ENCODE measurements at places on chromosomes 7 and 10. TPM values are rescaled to one million over a fixed set of nuclear protein-coding genes. Genes with fewer than 3 reads are reported as not detected.

DNA sequence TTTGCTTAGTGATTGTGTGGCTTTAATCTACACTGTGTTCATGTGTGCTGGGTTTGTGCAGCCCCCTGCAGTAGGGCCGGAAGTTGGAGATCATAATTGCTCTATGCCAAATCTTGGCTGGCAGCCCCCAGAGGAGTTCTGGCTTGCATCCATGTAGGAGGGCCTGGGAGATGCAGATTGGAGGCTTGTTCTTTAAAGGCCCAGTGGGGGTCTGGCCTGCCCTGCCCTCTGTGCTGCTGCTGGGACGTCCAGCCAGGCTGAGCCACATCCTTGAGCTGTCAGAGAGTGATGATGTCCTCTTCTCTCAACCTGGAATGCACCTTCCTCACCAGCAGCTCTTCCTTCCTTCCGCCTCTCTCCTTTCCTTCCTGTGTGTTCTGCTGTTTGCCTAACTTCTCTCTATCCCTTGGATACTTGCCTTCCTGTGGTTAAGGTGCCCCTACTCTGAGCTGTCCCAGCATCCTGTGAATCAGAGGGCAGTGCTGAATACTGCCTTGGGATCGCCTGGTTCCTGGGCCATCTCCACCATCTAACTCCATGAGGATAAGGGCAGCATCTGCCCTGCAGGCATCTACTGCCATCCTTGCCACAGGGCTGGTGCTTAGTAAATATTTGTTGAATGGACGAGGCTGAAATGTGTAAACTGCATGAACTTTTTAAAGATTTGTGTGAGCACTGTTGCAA lies 30.2 kb downstream of the DOCK1 start:
- no peak for DNase-seq

DNA sequence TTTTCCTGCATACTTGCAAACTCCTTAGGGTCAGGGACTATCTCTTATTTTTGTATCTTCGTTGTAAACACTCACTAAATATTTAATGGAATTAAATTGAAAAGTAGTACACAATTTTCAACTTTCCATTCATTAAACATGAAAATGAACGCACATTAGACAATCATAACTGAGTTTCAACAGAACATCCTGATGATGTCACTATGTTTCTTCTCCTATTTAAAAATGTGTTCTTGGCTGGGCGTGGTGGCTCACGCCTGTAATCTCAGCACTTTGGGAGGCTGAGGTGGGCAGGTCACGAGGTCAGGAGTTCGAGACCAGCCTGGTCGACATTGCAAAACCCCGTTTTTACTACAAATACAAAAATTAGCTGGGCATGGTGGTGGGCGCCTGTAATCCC lies 14.1 kb upstream of the PURB start:
- DNase-seq, result no peak

DNA sequence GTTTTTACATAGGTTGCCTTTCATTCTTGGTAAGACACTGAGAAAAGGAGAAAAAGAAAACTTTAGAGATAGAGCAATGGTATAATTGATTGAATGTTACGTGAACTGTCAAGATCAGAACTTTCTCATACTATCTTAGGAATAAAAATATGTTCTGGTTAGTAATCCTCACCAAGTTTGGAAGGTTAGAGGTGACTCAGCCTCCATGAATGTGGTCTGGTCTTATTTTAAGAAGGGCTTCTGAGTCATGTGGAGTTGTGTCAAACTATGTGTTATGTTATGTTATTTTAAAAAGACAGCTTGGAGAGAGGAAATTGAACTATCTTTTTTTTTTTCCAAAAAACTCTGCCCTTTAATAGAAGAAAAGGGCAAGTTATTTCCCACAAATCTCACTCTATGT lies 458.6 kb upstream of the KLF6 start:
- DNase-seq, result no peak

DNA sequence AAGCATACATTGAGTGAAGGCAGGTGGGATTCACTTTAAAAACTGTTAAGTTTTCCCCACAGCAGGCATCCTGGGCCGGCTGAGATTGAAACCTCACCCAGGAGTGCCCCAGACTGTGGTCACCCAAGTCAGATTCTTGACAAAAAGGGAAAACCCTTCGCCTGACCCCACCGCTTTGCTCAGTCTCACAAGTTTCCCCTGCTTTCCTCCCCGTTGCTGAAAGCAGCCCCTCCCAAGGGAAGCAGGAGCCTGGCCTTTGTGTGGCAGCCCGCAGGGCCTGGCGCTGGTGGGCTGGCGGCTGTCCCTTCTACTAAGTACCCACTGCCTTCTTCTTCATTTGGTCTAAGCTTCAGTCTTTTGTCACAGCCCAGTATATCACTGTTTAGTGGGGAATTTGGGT lies 16.0 kb downstream of the RNF32 start:
- DNase-seq, result no peak

Gene NYAP1
- 1.8 TPM for polyA plus RNA-seq

Gene CCDC6
- 17.6 TPM for polyA plus RNA-seq

All from forelimb muscle (tissue), 1 donor.